HT-29 (cell line): ENCODE measurements at places on chromosomes 6 and 20. TPM values are rescaled to one million over a fixed set of nuclear protein-coding genes. Genes with fewer than 3 reads are reported as not detected.

Gene C6orf163
- not detected in 2 replicates for total RNA-seq

DNA sequence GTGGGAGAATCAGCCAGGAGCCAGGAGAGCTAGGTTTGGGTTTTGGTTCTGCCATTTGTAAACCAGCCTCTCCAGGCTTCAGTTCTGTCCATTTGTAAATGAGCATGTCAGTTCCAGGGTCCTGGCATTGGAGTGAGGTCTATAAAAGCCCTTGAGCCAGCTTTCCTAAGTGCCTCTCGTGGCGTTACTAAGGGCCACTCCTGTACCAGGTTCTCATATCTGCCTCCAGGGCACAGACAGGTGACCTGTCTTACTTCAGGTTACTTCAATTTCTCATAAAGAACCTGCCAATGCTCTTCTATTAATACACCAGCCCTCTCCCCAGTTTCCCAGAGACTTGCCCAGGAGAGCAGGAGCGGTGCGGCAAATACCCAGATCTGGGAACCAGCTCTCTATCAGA is 101.9 kb downstream of the VEGFA start:
- DNase-seq: no peak

- DNase-seq: peak; percentile 27
These were observed 224.3 kb upstream of the TSHZ2 start for GRCh38 chr20:52747845-52748284.

DNA sequence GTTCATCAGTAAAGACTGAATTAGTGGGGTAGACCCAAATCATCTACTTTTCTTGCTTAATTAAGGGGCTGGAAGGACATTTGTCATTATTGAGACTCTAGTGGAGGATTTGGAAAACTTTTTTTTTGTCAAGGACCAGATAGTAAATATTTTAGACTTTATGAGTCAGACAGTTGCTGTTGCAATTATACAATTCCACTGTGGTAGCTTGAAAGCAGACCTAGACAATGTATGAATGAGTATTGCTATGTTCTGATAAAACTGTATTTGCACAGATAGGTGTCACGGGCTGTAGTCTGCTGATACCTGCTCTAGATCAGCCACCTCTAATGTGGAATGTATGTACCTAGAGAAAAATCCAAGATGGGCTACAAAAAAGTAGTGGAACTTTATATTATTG is 175.0 kb downstream of the CARMIL1 start:
- DNase-seq: no peak

Gene ZBTB46
- total RNA-seq: 3.3 and 5.3 TPM in 2 replicates

DNA sequence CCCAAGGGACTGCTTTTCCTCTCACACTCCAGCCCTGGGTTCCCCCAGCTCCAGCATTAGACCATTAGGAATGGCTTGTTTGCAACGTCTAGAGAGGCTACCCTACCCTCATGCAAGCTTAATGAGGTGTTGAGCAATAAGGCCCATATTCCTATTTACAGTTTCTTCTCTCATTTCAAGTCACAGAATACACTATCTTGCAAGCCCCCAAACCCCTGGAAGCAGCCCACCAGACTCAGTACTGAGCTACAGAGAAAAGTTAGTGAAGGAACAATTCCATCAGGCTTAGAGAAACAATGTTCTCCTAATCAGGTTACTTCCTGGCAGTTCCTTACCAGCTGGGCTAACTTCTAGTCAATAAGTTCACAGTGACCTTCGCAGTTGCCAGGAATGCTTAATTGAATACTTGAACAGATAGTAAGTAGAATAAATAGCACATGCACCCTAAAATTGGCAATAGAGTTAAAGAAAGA is 606.5 kb upstream of the NOX3 start:
- DNase-seq: no peak

GRCh38 chr6:161443848-161444247 is 170.0 kb upstream of the AGPAT4 start:
- DNase-seq: no peak

DNA sequence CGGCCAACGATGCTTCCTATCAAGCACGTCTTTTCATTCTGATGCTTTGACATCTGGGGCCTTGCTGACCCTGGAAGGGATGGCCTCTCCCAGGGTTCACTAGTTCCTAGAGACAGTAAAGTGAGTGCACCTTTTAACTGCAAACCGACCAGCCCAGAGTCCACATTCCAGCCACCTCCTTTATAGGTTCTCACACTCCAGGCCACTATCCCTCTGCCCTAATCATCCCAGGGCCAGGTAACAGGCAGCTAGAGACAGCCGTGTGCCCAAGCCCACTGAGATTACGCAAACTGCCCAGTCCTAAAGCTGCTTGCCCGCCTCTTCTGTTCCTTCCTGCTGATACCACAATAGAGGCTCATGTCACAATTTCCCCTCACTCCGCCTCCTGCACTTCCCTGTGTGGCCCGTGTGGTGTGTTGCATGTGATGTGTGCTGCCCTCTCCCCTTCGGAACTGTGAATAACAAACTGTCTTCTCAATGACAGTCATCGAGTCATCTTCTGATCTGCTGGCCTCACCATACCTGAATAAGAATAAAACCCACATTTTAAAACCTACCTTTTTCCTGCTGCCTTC is 123.7 kb upstream of the EXOC2 start:
- DNase-seq: no peak

GRCh38 chr6:136225496-136225895 is 24.6 kb downstream of the MTFR2 start:
- DNase-seq: no peak

DNA sequence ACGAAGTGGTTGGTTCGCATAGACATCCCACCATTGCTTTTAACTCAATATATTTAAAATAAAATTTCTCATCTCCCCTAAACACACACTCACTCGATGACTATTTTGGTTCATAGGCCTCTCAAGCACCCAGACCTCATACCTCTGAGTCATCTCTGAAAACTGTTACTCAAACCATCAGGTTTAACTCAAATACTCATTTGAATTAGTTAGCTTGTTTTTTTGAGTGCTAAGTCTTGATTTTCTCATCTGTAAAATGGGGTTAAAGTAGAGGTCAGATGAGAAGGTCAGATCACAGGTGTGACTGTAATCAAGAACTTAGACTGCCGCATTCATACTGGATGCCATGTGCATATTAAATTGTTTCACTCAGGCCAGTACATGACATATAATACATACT is 243.9 kb upstream of the TENT5A start:
- no peak for DNase-seq

- DNase-seq: no peak
These were observed 551.6 kb upstream of the CITED2 start for GRCh38 chr6:139925894-139926641.

- no peak for DNase-seq
These were observed 100.3 kb upstream of the TNFAIP3 start for GRCh38 chr6:137766596-137767370.

GRCh38 chr6:41027241-41027640 is 11.8 kb downstream of the UNC5CL start:
- DNase-seq: no peak

Gene SOBP
- 0.08 and 0.13 TPM in 2 replicates for total RNA-seq

Gene CD93
- total RNA-seq: not detected in 2 replicates

Gene PRND
- total RNA-seq: not detected in 2 replicates

GRCh38 chr6:14291331-14291730 is 173.8 kb downstream of the CD83 start:
- no peak for DNase-seq

GRCh38 chr20:40650707-40651106 is 38.3 kb downstream of the MAFB start:
- no peak for DNase-seq

DNA sequence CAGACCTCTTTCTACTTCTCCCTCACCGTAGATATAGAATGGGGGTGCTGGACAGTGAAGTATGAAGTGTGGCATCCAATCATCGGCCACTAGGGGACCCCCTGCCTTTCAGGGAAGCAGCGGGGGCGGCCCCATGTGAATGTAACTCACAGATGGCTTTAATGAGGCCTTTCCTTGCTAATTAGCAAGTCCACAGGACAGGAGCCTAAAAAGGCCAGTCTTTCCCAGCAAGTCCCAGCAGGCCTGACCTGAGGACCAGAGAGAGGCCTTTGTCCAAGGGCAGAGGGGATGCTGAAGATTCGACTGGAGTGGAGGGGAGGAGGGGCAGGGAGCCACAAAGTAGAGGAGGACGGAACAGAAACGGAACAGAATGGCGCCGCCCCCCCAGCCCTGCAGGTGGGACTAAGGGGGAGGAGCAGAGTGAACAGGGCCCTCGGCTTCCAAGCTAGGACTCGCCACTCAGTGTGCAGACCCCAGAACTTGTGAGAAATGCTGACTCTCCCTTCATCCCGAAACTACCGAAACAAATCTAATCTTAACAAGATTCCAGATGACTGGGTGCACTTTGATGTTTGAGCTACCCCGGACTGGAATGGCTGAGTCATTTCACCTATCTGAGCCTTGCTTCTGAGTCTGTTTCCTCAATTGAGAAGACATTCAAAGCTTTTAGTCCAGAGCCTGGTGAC is 5.8 kb downstream of the C6orf132 start:
- DNase-seq: peak; percentile 44

DNA sequence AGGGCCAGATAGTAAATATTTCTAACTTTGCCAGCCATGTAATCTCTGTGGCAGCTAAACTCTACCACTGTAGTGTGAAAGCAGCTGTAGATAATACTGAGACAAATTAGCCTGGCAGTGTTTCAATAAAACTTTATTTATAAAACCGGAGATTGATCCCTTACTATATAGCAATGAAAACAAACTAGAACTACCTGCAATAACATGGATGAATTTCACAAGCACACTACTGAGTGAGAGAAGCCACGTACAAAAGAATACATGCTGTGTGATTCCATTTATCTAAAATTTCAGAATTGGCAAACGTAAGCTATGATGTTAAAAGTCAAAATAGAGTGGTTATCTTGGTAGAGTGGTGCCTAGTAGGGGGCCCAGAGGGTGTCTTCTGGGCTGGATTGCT is 198.7 kb upstream of the SGK1 start:
- no peak for DNase-seq

Gene MED23
- 6.5 and 6.7 TPM in 2 replicates for total RNA-seq

Gene HDGFL1
- not detected in 2 replicates for total RNA-seq

Gene CST5
- not detected in 2 replicates for total RNA-seq

Gene COL9A1
- not detected in 2 replicates for total RNA-seq

GRCh38 chr6:116010790-116011401 is 49.8 kb downstream of the FRK start:
- DNase-seq: peak; percentile 92

DNA sequence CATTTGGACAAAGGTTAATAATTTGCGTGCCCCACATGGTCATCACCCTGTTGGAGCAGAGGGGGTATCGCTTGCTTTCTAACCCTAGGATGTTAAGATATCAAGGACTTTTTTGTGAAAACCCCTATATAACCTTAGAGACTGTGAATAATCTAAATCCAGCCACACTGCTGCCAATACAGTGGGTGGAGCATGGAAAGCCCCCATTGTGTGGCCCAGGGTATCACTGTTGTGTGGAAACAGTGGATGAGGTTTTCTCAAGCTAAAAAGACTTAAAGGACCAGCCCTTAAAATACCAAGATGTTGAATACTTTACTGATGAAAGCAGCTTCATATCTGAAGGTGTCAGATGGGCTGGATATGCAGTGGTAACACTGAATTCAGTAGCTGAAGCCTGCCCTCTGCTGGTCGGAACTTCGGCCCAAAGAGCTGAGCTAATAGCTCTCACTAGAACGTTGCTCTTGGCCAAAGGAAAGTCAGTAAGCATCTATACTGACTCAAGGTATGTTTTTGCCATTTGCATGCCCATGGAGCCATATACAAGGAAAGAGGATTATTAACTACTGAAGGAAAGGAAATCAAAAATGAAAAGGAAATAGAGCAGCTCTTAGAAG is 695.2 kb downstream of the PHF3 start:
- DNase-seq: peak; percentile 83
